ENCODE measurements at places on chromosomes 4 and X. TPM values are rescaled to one million over a fixed set of nuclear protein-coding genes. Genes with fewer than 3 reads are reported as not detected.

PRDX4 gene
- 115 TPM for total RNA-seq

GPR82 gene
- total RNA-seq, result 0.24 TPM

TRPC3 gene
- 1.6 TPM for total RNA-seq

CTAG1A gene
- not detected for total RNA-seq

FABP2 gene
- not detected for total RNA-seq

CITED1 gene
- 4.7 TPM for total RNA-seq

ARMCX6 gene
- total RNA-seq, result 20.7 TPM

PLAC1 gene
- not detected for total RNA-seq

COL4A5 gene
- 10.9 TPM for total RNA-seq

PTPN13 gene
- 23.5 TPM for total RNA-seq

CDS1 gene
- total RNA-seq, result 1.1 TPM

BBS12 gene
- 3.5 TPM for total RNA-seq

SSX1 gene
- total RNA-seq, result not detected

PABPC1L2B gene
- total RNA-seq, result not detected

OCIAD1 gene
- 67.9 TPM for total RNA-seq

IL1RAPL2 gene
- total RNA-seq, result not detected
